ENCODE measurements at places on chromosomes 13 and 19. TPM values are rescaled to one million over a fixed set of nuclear protein-coding genes. Genes with fewer than 3 reads are reported as not detected.

- H3K4me3 ChIP-seq = no peak overlapping the region
- no peaks in the 10 kb centered on the region for H3K36me3 ChIP-seq
- H3K27me3 ChIP-seq = peaks cover 74% of the 10 kb centered on the region
- H3K4me1 ChIP-seq = no peaks in the 10 kb centered on the region
- no peak for DNase-seq
Observed at GRCh38 chr13:112060282-112060830, 6.6 kb upstream of the SOX1 start.

DNA sequence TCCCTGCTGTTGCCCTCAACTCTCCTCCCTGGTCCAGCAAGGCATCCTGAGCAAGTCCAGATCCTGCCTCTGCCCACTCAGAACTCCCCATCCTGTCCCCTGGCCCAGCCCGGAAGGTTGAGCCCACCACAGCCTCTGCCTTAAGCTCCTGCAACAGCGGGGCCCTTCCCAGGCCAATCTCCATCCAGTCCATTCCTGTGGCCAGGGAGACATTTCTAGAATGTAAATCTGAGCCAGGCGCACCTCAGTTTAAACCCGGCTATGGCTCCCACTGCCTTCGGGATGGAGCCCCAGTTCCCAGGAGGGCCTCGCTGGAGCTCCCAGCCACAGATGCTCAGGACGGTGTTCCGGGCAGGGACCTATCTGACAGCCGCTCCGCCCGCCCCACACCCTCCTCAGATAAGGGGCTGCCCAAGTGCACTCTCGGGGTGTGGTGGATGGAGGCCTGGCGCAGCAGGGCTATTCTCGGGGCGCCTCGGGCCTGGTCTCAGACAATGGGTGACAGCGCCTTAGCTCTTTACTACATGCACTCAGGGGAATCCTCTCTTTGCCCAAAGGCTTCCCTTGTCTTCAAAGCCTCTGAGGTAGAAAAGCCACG is 5.3 kb downstream of the TRAPPC6A start:
- H3K36me3 ChIP-seq = no peaks in the 10 kb centered on the region
- H3K4me1 ChIP-seq = peaks cover 30% of the 10 kb centered on the region
- H3K4me3 ChIP-seq = peak overlapping the region; percentile 17
- DNase-seq = no peak
- H3K27ac ChIP-seq = peak overlapping the region; percentile 72
- H3K27me3 ChIP-seq = no peaks in the 10 kb centered on the region

DNA sequence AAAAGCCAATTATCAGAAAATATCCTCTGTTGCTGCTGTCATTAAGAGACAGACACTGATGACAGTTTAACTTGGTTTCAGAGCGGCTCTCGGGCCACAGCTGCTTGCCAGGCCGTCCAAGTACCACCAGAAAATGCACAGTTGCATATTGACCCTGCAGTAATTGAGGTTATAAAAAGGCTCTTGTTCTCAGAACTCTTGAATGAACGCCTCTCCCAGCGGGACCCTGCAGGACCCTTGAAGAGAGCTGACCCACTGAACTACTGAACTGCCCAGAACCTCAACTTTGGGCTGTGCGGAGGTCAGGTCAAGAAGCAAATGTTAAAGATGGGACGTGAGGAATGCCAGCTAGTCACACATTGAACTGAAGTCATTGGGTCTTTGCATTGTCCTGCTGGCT is 1559.0 kb upstream of the SLC10A2 start:
- H3K36me3 ChIP-seq = no peaks in the 10 kb centered on the region
- no peaks in the 10 kb centered on the region for H3K27me3 ChIP-seq
- H3K4me3 ChIP-seq = no peak overlapping the region
- H3K27ac ChIP-seq = no peak overlapping the region
- H3K4me1 ChIP-seq = no peaks in the 10 kb centered on the region

The C19orf25 gene
- 33.0 TPM for total RNA-seq

The ZNF681 gene
- total RNA-seq = 3.5 TPM

Data from activated T-helper 2 cell treated with anti-CD3 and anti-CD28 coated beads, Interferon-gamma antibody, Interleukin-2, Interleukin-4, amounts not matched to agents 10 μg/mL and 5 μg/mL and 100 μg/mL, durations not matched to agents 14 hours and 24 hours and 36 hours (primary cell).